Neural crest cell (in vitro differentiated cells): ENCODE measurements at places on chromosomes 2 and 18.

GRCh38 chr2:102141970-102142828 lies at the start of gene IL1R1:
TSS of gene IL1R1 (plus strand) at chr2:102142746. CDS start at chr2:102157725, 14,979 bp downstream.
- peak; percentile 33 for DNase-seq

DNA sequence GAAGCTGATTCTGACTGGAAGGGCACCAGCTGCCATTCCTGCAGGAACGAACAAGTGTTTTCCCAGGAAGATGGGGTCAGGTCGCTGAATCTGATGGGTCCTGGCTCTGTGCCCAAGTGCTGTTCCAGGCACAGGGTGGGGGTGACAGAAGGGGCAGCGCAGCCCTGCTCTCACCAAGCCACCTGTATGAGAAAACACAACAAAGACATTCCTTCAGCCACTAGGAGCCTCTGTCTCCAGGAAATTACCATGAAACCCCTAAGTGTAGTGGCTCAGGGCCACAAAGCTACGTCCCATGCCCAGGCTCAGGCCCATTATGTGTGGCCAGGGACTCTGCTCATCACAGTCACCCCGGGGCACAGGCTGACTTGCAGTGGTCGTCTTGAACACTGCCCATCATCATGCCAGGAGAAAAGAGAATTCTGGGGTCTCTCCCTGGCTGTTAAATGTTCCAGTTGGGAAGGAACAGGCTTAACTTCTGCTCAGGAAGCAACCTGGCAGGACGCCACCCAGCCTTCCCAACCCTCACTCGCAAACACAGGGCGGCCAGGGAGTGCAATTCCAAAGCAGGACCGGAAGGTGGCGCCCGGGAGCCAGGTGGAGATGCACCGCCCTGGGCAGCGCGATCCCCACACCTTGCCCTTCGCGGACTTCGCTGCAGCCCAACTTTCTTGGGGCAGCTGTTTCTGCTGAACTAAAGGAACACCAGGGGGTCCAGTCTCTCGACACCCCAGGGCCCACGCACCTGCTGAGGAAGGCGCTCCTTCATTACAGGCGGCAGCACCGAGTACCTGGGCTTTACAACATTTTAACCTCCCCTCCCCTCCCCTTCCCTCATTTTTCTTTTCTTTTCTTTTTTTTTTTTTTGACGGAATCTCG lies 11.0 kb upstream of the SFTPB start:
- DNase-seq, result peak; percentile 76

DNA sequence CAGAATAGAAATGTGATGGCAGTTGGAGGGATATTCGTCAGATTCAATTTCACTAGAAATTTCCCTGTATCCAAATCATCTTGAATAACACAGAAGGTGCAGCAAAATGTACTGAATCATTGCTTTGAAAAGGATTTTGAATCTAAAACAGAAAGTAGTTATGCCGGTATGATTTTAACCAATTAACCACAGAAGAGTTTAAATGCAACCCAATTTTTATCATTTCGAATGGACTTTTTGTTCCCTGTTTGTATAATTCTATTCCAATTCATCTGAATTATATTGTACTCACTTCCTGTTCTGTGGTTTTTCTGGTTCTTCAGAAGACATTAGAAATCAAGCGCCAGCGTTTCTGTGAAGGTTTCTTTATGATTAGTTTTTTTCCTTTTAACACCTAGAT lies 190.4 kb downstream of the MYO3B start:
- DNase-seq, result no peak

DNA sequence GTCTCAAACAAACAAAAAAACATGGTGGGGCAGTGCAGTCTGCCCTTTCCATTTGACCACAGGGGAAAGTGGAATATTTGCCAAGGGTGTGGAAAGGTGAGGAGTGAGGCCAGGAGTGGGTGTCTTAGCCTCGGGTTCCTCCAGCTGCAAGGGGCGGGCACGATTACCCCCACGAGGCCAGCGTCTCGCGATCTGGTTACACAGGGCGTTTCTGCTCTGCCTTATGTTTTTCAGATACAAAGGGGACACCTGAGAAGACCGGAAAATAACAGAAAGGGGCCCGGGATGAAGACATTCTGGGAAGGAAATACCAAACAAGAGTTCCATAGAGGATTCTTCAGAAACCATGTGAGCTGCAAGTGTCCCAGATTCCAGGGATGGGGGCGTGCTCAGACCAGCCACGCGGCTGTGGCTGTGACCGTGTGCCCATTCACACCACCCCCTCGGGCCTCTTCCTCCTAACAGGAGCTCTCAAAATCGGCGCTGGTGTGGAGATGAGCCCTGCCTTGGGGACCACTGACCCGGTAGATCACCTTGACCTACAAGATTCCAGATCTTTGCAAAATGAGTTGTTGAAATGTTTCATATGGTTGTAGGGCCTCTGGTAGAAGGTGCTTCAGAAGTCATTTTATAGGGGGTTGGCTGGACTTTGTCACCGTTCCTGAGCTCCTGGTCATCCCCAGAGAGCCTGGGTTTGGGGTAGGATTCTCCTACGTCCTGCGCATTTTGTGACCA lies 34.2 kb downstream of the FAM178B start:
- DNase-seq, result no peak

GRCh38 chr2:127146820-127147502 lies 40.0 kb upstream of the BIN1 start:
- DNase-seq, result no peak

DNA sequence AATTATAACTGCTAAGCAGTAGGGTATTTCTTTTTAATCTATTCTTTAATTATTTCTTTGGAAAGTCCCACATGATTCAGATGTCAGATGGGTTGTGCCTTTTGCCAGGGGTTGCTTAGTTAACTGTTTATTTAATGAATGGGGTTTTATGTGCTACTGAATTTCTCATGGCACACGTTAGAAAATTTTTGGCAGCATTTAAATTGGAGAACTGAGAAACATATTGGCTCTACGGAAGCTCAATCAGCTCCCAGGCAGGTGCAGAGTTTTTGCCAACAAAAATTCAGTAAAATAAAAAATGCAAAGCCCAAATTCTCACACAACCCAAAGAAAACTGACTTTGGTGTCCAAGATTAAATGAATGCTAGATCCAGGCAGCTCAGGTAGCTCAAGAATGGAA lies 467.2 kb downstream of the NRXN1 start:
- no peak for DNase-seq

- DNase-seq, result no peak
Measured at GRCh38 chr2:71857636-71858035, 290.0 kb downstream of the CYP26B1 start.

GRCh38 chr2:27078267-27079194 lies at the start of gene EMILIN1:
TSS of gene EMILIN1 (plus strand) at chr2:27078615. CDS start at chr2:27079066, 451 bp downstream.
- DNase-seq, result peak; percentile 55

DNA sequence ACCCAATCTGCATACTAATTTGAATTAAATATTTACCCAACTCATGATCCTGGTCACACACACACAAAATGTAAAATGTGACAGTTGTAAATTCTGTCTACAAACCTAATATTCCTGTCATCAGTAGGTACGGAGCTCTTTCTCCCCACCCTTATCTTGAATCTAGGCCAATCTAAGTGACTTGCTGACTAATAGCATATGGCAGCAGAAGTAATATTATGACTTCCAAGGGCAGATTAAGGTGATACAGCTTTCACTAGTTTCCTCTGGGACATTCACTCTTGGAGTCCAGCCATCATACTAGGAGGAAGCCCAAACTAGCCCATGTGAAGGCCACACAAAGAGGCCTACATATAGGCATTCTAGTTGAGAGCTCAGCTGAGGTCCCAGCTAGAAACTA lies 89.4 kb downstream of the TMEM131 start:
- DNase-seq, result no peak

DNA sequence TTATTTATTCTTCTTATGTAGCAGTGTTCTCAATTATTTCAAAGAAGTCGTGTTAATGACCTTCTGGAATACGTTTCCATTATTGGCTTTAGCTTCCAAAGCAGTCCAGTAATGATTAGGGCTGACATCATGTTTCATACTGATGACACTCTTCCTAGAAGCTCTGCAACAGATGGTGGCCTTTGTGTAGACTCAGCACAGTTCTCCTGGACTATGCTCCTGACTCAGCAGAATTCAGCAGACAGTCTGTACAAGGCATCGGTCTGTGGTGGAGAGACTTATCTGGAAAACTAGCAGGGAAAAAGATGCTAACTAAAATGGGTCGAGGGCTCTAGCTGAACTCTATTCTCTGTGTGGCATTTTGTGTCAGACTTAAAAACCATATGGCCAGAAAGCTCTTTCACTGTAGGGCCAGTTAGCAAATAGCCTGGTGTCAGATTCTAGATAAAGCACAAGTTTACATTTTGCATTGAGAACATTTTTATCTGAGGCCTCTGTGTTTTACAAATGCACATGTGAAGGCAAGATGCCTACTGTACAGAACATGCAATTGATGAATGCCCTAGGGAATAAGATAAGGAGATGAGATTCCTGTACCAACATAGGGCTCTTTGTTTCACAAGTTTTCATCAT lies 35.1 kb downstream of the GULP1 start:
- no peak for DNase-seq

DNA sequence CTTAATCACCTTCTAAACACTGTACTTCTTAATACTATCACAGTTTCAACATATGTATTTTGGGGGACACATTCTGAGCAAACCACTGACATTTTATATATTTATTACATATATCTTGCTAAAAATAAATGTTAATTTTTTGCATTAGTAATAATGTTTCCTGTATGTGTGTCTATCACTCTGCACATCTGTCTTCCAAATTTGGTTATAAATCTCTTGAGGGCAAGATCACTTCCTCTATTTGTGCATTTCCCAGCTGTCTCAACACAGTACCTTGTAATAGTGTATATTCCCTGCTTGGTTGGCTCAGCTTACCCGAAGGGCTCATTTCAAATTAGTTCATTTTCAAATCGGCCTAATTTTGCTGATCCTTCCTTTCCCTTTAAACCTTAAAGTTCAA lies 617.1 kb upstream of the GYPC start:
- DNase-seq, result no peak

GRCh38 chr2:160499865-160500264 lies 6.3 kb upstream of the RBMS1 start:
- no peak for DNase-seq

- DNase-seq, result no peak
Measured at GRCh38 chr2:7262727-7263126, 345.5 kb downstream of the RNF144A start.

DNA sequence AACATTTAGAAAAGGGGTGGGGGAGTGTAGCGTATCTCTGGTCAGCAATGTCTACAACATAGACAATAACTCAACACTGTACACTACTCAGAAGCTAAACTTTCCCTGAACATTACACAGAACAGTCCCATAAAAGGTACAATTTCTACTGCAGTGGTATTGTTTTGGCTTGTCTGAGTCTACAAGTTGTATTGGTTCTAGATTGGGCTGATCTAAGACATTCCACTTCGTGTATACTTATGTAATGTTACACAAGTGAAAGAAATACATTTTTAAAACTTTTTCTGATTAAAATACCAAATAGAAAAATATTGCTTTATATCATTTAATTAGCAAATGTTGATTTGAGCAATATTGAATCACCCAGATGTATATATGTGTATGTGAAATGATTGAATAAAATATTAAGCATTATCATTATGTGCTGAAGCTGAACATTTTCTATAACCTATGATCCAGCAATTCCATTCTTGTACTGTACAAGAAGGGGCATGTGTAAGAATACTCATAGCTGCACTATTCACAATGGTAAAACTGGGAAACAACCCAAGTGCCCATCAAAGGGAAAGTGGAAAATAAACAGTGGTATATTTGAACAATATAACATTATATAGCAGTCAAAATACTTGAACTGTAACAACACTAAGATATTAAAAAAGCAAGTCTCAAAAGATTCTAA lies 52.4 kb downstream of the VSNL1 start:
- no peak for DNase-seq

DNA sequence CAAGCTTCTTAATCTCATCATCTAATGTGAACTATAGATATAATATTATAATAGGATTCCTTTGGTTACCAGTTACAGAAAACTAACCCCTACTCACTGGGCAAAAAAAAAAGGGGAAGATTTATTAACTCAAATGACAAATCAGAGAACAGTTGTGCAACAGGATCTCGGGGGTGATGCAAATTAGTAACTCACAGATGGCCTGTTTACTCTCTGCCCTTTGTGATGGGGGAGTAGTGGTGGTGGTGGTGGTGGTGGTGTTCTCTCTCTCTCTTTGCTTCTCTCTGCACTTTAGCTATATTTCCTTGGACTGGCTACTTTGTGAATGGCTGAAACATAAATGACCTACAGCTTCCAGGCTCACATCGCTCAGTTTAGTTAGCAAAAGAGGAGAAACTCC lies 59.0 kb downstream of the TMEM247 start:
- no peak for DNase-seq

DNA sequence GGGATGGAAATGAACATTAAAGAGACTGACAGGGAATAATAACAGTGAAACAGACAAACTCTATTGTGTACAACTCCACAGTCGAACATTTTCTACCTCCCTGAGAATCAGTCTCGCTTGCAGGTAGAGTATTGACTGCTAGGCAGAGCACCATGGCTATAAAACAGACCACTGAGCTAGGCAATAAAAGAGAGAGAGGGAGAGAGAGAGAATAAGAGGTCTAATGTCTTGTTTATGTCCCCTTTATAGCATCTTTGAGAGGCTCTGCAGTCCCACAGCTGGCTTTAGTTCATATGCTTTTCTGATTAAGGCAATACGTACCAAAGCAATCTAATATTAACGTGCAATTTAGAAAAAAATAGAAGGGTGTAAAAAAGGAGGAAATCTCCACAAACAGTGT lies 652.6 kb downstream of the NRXN1 start:
- no peak for DNase-seq

GRCh38 chr2:8122520-8122919 lies 559.3 kb upstream of the ID2 start:
- DNase-seq, result no peak

- DNase-seq, result no peak
Measured at GRCh38 chr2:193303464-193303863, 1108.7 kb upstream of the TMEFF2 start.

GRCh38 chr2:226678422-226678821 lies 121.2 kb downstream of the IRS1 start:
- no peak for DNase-seq

DNA sequence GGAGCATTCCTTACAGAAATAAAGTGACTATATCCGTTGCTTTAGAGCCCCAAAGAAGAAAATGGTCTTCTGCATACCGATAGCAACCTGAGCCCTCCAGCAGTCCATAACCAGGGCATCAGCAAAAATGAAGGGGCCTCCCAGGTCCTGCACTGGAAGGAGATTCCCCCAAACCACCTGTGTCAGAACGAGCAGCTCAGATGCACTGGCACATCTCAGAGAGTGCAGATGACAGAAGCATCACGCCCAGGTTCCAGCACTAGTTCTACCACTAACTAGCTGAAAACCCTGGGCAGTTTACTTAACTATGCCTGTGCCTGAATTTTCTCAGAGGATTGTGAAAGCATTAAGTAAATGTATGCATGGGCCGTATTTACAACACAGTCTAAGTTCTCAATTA lies 466.7 kb upstream of the MYT1L start:
- DNase-seq, result no peak
